Smooth muscle cell of trachea (primary cell): ENCODE measurements at places on chromosomes 11 and 22. TPM values are rescaled to one million over a fixed set of nuclear protein-coding genes. Genes with fewer than 3 reads are reported as not detected.

KRTAP5-7 gene
- 0.17 TPM in 1 of 2 replicates, not detected in the other for total RNA-seq

TRIM6 gene
- 3.3 and 9.7 TPM in 2 replicates for total RNA-seq

POTEH gene
- total RNA-seq, result not detected in 2 replicates

IGLL1 gene
- not detected in 2 replicates for total RNA-seq

MMP8 gene
- under 0.01 and 0.33 TPM in 2 replicates for total RNA-seq

CDCA5 gene
- total RNA-seq, result 1.2 and 9.7 TPM in 2 replicates

FOSL1 gene
- total RNA-seq, result 19.9 and 24.3 TPM in 2 replicates

PATE2 gene
- total RNA-seq, result 0.29 and 0.66 TPM in 2 replicates

OR6A2 gene
- total RNA-seq, result 0.17 and 0.73 TPM in 2 replicates

KIRREL3 gene
- total RNA-seq, result 1.6 and 5.1 TPM in 2 replicates

TTLL1 gene
- total RNA-seq, result 15.3 and 18.7 TPM in 2 replicates

ZNF202 gene
- total RNA-seq, result 5.1 and 5.5 TPM in 2 replicates

NECTIN1 gene
- total RNA-seq, result 2.0 and 3.3 TPM in 2 replicates

GLYATL2 gene
- total RNA-seq, result 1.7 and 5.5 TPM in 2 replicates

GRK2 gene
- 30.8 and 33.2 TPM in 2 replicates for total RNA-seq

ANKK1 gene
- total RNA-seq, result 0.15 and 0.17 TPM in 2 replicates

BATF2 gene
- 1.0 and 2.5 TPM in 2 replicates for total RNA-seq

TMEM151A gene
- 0.66 TPM in 1 of 2 replicates, not detected in the other for total RNA-seq

KIAA1671 gene
- 0.17 and 0.29 TPM in 2 replicates for total RNA-seq

FERMT3 gene
- 1.8 and 6.0 TPM in 2 replicates for total RNA-seq

SLC43A3 gene
- total RNA-seq, result 48.4 and 77.2 TPM in 2 replicates

MFRP gene
- under 0.01 TPM in 2 replicates for total RNA-seq
